ENCODE measurements at places on chromosomes 6 and 20.
A peak's percentile ranks its signal among the peaks of the same experiment; 100 is the strongest.

- DNase-seq: peak; percentile 44
These were observed 59.0 kb upstream of the QKI start for GRCh38 chr6:163355426-163355991.

DNA sequence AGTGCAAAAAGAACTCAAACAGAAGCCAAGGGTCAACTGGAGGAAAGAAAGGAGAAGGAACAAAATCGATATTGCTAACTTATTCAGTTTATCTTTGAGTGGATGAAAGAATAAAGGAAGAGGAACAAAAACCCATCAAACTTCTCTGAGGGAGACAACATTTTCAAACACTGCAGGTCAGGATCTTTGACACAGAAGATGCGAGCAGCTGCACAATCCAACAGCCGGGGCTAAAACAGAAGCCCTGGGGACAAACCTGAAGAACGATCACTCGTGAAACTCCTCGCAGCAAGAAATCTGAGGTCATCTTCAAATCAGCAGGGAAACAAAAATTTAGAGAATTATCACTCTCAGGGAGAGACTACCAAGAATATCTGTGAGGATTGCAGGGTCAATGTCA, 14.2 kb downstream of the SLC23A2 start:
- DNase-seq: no peak

DNA sequence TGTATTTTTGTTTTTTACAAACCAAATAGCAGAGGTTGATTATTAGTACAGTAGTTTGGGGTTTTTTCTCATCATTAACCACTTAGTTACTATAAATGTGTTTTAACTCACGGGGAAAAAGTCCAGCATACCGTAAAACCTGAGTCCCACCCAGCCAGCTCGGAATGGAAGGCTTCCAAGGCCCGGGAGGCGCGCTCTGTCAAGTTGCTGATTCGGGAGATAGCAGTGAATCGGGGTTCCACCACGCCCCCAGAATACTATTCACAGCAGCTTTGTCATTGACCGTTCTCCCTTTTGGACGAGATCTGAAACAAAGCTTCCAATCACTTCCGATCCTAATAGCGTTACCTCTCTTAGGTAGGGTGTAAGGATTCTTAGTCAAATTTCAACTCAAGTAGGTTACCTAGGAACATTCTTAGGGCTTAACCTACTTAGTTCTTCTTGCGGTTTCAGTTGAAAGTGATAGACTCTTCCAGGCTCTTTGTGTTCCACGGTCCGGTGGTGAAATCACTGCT, 232.8 kb upstream of the QKI start:
- DNase-seq: no peak

DNA sequence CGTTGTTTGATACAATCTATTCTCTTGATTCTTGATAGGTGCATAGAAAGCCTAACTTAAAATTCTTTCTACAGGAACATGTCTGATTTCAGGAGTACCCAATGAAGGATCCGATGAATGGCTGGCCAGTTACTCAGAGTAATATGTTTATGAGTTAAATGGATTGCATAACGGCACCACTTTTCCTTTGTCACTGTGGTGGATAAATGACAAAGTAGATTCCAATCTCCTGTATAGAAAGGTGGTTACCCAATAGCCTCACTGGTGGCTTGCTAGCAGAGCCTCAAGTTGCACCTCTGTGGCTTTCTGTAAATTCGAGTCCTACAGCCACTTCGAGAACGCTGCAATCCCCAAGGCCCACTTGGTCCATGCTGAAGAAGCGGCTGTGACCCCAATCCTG, 28.4 kb downstream of the LHFPL5 start:
- DNase-seq: no peak

DNA sequence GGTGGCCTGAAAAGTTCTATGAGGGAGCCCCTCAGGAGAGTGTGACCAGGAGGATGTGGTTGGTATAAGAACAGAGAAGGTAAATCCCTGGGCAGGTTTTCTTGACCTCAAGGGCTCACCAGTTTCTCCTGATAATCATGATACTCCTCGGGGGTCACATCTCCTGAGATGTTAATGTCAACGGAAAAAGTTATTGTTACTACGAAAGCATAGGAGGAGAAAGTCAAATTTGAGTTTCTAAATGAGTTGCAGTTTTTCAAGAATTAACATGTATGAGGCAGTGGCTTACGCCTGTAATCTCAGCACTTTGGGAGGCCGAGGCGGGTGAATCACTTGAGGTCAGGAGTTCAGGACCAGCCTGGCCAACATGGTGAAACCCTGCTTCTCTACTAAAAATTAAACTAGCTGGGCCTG, 23.4 kb downstream of the MGME1 start:
- no peak for DNase-seq

- peak; percentile 85 for DNase-seq
These were observed 295.4 kb downstream of the FOXA2 start for GRCh38 chr20:22288957-22289356.

DNA sequence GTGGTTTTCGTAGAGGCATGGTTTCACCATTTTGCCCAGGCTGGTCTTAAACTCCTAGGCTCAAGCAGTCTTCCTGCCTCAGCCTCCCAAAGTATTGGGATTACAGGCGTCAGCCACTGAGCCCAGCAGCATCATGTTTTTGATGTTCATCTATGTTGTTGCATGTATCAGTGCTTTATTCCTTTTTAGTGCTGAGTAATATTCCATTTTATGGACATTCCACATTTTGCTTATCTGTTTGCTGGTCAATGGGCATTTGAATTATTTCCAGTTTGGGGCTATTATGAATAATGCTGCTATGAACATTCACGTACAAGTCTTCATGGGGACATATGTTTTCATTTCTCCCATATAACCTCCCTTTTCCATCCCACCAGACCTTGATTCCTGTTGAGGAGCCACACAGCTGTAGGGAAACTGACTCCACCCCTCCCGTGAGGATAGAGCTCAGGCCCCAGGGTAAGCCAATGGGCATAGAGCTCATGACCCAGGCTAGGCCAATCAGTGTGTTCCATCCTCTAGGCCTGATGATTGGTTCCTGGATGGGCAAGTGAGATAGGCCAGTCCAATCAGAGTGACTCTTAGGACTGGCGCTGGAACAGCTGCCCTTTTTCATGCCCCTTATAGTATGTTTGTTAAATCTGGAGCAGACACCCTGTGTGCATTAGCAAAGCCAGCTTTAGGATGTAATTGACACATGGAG, 49.5 kb downstream of the DLGAP4 start:
- no peak for DNase-seq

DNA sequence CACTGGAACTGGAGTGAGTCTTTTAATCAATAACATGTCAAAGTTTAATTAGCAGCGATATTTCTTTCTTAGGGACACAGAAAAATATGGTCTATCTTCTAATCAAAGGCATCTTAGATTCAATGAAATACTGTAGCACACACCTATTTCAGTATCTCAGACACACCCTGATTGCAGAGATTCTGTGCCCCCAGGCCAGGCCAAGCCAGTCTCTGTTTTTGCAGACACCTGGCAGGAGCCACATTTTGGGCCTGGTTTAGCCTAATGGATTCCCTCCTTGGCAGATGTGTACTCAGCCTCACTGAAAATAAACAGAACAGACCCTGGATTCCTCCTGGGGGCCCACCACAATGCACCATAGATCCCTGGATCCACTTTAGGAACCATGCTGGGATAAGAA, 74.8 kb downstream of the LRFN2 start:
- DNase-seq: no peak

GRCh38 chr6:54717849-54718455, 128.6 kb upstream of the FAM83B start:
- peak; percentile 71 for DNase-seq

- DNase-seq: no peak
These were observed 88.7 kb upstream of the PRDM1 start for GRCh38 chr6:105997482-105997881.

- no peak for DNase-seq
These were observed 49.5 kb downstream of the CD164 start for GRCh38 chr6:109332748-109333147.

- no peak for DNase-seq
These were observed 37.8 kb downstream of the ZHX3 start for GRCh38 chr20:41279546-41280225.

DNA sequence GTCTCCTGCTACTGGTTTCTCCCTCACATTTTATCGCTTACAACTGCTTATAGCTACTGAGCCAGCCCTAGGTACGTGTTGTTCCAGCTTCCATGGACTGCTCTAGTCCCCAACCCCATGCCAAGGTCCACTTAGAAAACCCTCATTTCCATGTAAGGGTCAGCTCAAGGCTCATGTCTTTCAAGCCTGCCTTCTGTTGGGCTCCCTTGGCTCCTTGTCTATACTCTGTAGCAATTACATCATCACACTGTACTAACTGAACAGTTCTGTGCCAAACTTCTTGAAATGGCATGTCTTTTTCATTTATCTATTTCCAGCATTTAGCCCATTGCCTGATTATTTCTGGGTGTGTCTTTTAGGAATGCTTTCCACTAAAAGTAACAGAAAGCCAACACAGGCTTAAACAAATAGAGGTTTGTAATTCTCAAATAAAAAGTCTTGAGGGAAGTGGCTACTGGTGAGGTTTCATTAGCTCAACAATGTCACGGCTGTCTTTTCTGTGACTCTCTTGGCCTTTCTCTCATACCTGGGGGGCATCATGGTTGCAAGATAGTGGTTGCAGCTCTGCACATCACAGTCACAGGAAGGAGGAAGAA, 317.6 kb downstream of the TPBG start:
- DNase-seq: no peak

GRCh38 chr20:4864311-4864752, 137.0 kb downstream of the SLC23A2 start:
- no peak for DNase-seq

DNA sequence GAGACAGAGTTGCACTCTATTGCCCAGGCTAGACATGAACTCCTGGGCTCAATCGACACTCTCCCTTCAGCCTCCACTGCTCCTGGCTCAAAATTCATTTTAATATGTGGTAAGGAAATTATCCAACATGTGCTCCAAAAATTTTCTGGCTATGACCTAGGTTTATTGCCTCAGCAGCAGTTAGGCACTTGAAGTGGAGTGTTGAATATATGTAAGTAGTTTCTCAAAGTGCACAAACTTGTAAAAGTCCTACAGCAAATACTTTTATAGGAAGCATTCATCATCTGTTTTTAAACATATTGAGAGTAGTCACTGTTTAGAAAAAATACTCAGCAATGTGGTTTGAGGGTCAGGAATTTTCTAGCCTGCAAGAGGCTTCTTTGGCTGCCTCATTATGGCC, 13.2 kb downstream of the FILIP1 start:
- DNase-seq: no peak

- DNase-seq: no peak
These were observed 27.3 kb upstream of the BHLHE23 start for GRCh38 chr20:63033794-63034709.

DNA sequence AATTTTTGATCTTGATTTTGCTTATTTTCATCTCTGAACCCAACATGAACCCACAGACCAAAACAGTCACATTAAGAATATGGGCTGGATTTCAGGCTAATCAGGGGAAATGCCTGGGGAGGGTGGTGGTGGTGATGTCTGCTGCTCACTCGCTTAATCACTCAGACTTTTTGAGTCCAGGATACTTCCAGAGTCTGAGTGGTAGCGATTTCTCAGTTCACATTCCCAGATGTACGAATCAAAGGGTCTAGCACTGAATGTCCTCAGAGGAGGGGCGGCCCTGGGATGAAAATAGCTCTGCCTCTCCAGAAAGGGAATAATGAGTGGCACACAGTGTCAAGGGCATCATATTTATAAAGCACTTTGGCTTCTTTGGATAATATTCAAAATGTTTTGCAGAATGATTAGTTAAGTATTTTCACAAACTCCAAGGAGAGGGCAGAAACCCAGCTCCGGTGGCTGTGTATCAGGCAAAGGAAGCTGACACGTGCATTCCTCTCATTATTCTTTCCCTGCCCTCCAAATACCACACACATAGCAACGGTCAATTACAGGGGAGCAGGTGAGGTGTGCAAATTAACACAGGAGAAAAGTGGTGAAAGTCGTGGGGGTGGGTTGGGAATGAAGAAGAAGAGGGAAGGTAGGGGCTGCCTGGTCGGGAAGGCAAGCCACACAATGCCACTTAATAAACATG, 345.2 kb upstream of the RSPO3 start:
- DNase-seq: no peak

- peak; percentile 46 for DNase-seq
These were observed 457.2 kb downstream of the KIF16B start for GRCh38 chr20:16115911-16116552.

DNA sequence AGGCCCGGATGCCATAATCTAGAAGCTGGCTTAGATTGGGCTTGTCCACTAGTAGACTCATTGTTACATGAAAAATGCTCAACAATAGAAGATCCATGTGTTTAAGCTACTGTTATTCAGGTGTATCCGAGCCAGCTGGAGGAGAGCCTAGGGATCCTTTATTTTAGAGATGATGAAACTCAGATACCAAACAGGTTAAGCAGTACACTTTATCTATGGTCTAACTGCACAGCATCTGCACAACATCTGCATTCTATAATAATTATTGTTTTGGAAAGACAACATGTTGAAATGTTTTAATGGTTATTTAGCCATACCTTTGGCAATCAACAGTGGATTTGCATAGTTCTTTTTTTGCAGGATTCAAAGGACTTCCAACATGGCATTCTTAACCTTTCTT, 134.1 kb downstream of the RFPL4B start:
- peak; percentile 33 for DNase-seq

DNA sequence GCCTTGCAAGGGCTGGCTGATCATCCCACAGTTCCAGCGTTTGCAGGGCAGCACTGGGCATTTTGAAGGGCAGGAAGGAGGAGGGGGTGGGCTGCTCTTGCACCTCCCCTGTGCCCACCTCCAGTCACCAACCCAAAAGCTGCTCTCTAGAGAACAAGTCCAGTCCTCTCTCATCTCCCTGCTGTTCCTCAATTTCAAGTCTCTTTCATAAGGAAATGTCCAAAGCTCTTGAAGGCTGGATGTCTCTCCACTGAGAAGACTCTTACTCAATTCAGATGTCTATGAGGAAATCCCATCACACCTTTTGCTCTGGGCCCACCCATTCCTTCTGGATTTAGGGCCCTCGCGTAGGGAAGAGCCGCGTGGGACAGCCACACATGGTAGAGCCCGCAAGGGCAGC, 31.7 kb downstream of the WRNIP1 start:
- DNase-seq: no peak

DNA sequence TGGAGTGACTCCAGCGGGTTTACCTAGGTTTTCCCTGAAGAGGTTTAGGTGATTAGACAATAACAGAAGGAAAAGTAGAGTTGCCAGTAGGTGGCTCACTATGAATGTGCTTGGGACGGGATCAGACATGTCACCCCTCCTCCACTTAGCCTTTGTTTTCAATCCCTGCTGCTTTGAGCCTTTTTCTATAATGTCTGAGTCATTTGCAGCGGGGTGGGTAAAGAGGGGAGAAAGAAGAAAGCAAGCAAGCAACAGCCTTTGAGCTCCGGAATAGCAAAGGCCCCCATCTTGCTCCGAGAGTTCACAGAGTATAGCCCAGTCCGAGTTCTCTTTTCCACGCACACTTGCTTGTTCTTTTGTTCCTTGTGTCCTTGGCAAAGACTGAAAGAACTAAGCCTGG, 129.1 kb downstream of the PACRG start:
- DNase-seq: peak; percentile 92

GRCh38 chr6:30915591-30915946, 1.5 kb downstream of the VARS2 start:
- DNase-seq: peak; percentile 81

GRCh38 chr6:146355521-146356100, 188.0 kb upstream of the RAB32 start:
- no peak for DNase-seq

- DNase-seq: peak; percentile 64
These were observed 171.7 kb downstream of the WDR27 start for GRCh38 chr6:169529931-169530751.

GRCh38 chr6:106186172-106186571, 100.0 kb downstream of the PRDM1 start:
- DNase-seq: no peak

Measured in tongue (tissue), 3 donors.